ENCODE measurements at places on chromosomes 12 and 14.

DNA sequence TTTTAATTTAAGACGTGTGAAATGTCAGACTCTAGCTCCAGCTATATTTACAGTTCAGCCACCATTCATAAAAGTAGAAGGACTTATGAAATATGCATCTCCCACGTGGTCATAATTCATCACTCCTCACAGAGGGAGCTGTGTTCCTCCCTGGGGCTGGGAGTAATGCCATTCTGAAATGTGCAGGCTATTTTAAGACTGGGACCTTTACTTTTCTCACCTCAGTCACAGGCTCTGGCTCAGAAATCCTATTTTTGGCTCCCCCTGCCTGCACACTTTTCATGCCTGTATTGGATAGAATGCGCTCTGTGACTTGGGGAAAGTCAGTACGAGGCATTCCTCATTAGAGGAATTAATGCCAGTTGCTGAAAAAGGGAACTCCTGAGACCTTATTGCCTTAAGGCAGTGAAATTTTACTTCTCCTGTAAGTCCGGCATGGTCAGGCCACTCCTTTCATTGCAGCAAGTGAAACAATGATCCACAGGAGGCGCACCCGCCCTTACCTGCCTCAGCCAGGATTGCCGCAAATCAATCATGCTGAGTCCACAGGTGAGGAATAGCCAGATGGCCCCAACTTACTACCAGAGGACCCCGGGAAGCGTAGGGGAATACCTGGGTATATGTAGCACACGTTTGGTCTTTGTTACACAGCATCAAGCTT is 1133.2 kb upstream of the TMEM132C start:
- no peak for DNase-seq

- DNase-seq, result peak; percentile 42
Measured at GRCh38 chr14:90397425-90398314, 841 bp downstream of the CALM1 start.

- DNase-seq, result no peak
Measured at GRCh38 chr12:50542448-50542847, 37.7 kb downstream of the DIP2B start.

DNA sequence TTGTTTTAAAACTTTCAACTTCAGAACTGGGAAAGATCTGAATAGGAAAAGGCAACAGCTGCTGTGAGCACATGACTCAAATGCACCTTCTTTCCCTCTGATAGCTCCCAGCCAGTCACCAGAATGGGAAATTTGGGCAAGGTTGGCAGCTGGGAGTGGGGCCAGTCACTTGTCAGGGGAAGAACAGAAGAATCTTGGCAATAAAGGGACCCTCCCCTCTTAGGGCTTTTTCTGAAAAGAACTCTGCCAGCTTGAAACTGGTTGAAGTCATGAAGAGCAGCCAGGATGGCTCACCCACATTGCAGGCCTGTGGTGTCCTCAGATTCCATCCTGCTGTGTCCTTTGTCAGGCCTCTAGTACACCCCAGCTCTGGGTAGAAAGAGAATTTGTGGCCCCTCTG is 10.3 kb upstream of the RIC8B start:
- DNase-seq, result no peak

DNA sequence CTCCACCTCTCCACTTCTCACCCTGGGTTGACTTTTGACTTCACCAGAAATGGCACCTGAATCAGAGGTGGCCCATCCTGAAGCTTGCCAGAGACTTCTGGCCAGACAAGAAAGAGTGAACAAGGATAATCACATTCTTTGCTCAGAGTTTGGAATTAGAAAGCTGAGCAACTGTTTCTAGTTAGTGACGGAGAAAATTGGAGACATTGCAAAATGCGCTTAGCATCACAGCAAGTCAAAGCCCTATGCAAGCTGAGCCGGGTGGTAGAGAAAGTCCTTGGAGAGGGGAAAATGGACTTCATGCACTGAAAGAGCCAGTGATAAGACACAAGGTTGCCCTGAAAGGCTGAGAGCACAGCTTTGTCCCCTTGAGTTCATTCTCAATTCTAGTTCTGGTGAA is 161.8 kb downstream of the PAH start:
- DNase-seq, result no peak

DNA sequence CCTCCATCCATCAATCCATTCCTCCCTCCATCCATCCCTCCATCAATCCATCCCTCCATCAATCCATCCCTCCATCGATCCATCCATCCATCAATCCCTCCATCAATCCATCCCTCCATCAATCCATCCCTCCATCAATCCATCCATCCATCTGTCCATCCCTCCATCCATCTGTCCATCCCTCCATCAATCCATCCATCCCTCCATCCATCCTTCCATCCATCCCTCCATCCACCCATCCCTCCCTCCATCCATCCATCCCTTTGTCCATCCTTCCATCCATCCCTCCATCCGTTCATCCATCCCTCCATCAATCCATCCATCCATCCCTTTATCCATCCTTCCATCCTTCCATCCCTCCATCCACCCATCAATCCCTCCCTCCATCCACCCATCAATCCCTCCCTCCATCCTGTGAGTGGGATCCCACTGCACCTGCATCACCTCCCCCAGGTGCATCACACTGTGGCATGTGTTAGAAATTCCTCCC is 338.1 kb upstream of the SFSWAP start:
- DNase-seq, result no peak

GRCh38 chr14:105313381-105314286 is 914 bp upstream of the PACS2 start:
- peak; percentile 14 for DNase-seq

DNA sequence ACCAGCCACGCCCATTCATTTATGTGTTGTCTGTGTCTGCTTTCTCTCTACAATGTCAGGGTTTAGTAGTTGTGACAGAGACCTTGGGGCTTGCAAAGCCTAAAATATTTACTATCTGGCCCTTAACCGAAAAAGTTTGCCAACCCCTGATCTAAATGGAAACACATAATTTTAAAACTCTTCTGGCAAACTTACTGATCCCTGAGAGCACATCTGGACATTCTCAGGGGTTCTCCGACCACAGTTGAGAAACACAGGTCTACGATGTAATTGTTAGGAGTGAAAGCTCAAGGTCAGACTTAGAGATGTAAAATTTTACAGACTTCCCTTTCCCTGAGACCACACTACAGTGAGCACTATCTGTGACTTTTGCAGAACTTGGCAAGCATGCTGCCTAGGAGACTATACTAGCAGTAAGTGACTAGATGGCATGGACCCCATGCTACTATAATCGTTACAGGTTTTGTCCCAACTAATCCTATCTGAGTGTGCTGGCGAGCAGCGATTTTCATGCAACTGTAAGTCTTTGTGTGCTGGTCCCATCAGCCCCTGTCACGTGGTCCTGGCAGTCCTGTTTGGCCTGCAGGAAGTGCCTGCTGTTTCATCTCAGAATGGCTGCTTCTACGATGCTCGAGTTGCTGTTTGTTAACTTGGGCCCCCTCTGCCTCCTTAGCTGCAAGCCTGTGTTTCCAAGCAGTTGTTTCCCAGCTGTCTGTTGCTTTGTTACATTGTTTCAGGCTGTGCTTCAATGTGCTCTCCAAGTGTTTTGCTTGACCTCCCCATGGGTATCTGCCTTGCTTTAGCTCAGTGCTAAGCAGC is 21.6 kb downstream of the TMTC2 start:
- no peak for DNase-seq

DNA sequence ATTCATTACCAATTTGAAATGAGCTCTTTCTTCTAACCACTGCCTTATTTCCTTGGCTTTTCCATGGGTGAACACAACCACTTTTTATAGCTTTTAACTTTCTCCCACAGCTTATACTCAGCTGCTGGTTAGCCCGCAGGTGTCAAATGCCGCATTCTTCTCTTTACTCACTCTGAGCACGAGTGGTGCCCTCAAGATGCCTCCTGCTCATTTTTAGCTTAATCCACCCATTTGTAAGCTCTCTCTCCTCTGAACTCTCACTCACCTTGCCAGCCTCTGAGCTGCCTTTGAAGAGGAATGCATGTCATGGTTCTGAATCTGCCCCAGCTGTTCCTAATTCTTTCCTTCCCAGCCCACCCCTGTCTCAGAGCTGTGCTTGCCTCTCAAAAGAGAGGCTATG is 449.4 kb upstream of the PRICKLE1 start:
- DNase-seq, result no peak

DNA sequence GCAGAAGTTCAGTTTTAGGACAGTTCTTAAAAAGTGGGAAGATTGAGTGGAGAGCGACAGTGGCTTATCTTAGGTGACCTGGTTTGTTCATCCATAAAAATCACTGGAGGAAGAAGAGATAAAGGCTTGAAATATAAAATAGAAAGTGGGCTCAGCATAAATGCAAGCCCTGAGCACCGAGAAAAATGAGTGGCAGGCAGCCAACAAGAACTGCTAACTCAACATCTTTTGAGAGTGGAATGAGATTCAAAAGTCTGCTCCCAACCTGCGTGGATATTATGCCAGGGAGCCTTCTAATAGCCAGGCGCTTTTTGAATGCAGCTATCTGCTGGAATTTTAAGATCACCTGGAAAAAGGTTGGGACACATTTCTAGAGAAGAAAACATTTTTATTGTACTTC is 666.5 kb downstream of the FLRT2 start:
- no peak for DNase-seq

GRCh38 chr14:99566009-99566389 is 38.0 kb downstream of the CCDC85C start:
- DNase-seq, result no peak

- DNase-seq, result no peak
Measured at GRCh38 chr14:64515053-64515452, 10.5 kb downstream of the ZBTB1 start.

DNA sequence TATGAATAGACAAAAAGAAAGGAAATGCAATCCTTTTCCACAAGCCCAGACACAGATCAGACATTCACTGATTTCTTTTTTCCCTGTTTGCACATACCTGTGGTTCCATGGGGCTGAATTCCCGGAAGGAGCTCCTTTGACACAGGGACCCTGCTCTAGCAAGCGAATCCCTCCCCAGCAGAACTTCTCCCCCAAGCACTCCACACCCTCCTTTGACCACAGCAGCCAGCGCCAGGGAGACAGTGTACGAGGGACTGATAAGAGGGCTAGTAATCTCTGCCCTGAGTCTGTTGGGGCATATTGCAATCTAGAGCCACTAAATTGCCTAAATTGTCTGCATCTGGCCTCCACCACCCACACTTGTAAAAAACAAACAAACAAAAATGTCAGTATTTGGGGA is 83.4 kb upstream of the NTF3 start:
- DNase-seq, result no peak

GRCh38 chr14:105071326-105071725 is 6.1 kb upstream of the GPR132 start:
- DNase-seq, result no peak

- DNase-seq, result no peak
Measured at GRCh38 chr12:60805364-60805763, 1209.5 kb downstream of the SLC16A7 start.

DNA sequence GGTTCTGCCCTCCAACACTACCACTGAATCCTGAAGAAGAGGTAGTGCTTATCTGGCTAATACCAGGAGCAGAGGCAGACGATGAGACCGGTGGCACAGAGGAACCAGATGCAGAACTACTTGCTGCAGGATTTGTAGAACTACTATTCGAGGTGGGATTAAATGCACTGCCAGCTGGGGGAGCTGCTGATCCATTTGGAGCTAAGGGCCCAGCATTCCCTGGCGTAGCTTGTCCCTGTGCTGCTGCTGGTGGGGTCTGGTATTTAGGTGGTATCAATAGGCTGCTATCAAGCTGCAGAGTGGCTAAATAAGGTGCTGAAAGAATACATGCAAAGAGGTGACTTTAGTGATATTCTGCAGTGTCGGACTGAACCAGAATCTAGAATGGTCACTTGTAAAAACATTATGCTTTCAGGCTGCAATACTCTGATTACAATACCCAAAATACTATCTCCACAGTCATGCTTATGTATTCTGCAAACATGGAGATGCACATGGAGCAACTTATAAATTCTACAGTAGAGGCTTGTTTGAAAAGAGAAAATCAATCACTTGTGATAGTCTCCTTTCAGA is 294.2 kb downstream of the MED13L start:
- no peak for DNase-seq

GRCh38 chr12:14256121-14256520 is 109.4 kb upstream of the ATF7IP start:
- no peak for DNase-seq

GRCh38 chr12:20350026-20350425 is 18.3 kb upstream of the PDE3A start:
- DNase-seq, result no peak

- DNase-seq, result no peak
Measured at GRCh38 chr12:51972422-51972812, 20.9 kb downstream of the ACVR1B start.

DNA sequence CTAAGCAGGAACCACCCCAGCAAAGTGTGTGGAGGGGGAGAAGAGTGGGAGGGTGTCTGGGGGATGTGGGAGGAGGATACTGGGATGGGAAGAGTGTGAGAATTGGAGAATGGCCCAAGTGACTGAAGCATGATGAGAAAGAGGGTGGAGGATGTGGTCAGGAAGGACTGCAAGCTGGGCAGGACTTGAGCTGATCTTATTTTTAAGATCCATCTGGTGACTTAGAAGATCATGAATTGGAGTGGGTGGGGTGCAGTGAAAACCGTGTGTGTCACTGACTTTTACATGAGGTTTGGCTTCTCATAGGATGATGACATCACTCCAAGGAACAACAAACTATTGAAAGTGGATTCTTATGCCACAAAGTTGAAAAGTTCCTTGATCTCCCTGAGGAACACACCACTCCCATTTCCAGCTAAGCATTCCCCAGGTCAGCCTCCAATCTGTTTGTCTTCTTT is 287.5 kb downstream of the GALC start:
- no peak for DNase-seq

DNA sequence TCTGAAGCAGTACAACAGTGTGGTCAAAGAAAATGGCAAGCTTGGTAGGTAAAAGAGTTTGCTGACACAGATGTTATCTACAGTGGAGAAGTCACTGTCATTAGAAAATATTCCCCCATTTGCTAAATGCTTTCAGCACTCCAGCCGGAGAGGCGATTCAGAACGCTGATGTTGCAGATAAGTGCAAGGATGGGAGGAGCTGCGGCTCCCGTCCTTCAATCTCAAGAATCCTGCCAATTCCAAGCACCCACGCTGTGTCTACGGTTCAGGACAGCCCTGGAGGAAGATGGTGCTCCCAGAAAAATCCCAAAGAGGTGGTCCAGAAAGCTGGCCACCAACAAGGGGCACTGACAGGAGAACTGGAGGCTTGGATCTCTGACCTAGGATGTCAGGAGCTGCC is 79.1 kb downstream of the ZFP36L1 start:
- DNase-seq, result no peak

DNA sequence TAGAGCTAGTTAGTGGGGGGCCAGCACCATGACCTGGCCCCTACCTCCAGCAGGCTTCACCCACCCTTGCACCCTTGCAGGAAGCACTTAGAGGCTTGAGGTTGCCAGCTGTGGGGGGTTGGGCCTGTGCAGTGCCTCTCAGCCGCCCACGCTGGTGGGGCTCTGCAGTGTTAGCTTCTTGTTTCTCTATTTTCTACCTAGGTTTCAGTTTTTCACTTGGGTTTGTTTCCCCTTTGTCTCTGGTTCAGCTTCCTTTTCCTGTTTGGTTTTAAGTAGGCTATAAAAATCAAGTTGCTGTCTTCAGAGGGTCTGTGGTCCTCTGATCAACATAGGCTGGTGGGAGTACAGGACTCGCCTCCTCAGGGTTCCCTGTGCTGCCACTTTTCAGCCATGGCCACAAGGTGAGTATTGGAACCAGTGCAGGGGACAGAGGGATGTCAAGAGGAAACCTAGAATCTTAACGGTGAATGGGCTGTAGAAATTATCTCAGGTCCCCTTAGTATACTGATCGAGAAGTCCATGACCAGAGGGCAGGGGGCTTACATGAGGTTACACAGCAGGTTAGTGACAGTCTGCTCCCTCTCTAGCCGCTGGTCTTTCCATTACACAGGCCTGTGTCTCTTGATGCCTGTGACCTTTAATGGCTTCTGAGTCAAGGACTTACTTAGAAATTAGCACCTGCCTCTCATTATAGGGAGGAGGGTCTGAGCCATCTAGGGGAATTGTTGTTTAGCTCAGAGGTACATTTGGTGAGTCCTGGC is at the start of gene EVL:
EVL (plus strand) TSS at position 312 of the 761 bp plus-strand sequence; CDS start at position 391, 79 bp downstream.
- DNase-seq, result peak; percentile 76
